T-cell (primary cell): ENCODE measurements at places on chromosomes 3 and 15.
A peak's percentile ranks its signal among the peaks of the same experiment; 100 is the strongest.

DNA sequence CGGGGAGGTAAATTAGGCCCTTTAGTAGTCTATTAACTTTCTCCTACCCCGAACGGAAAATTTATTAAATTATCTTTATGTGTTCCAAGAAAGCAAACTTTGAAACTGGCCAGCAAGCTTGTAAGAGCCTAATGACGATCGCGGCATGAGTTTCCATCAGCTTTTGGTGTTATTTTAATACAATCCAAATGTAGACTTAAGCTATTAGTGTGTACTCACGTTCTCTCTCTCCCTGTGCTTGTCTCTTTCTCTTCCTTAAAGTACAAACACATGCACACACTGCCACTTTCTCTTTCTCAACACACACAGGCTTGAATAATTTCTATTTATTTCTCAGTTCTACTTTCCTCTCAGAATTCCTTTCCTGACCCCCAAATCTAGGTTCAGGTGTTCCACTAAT is 108.8 kb upstream of the MME start:
- no peak for DNase-seq

GRCh38 chr15:92466834-92467233 is 73.2 kb downstream of the ST8SIA2 start:
- no peak for DNase-seq

GRCh38 chr3:10804183-10804648 is 11.8 kb upstream of the SLC6A11 start:
- no peak for DNase-seq

GRCh38 chr3:170419557-170420087 is 954 bp downstream of the CLDN11 start:
- DNase-seq = no peak

DNA sequence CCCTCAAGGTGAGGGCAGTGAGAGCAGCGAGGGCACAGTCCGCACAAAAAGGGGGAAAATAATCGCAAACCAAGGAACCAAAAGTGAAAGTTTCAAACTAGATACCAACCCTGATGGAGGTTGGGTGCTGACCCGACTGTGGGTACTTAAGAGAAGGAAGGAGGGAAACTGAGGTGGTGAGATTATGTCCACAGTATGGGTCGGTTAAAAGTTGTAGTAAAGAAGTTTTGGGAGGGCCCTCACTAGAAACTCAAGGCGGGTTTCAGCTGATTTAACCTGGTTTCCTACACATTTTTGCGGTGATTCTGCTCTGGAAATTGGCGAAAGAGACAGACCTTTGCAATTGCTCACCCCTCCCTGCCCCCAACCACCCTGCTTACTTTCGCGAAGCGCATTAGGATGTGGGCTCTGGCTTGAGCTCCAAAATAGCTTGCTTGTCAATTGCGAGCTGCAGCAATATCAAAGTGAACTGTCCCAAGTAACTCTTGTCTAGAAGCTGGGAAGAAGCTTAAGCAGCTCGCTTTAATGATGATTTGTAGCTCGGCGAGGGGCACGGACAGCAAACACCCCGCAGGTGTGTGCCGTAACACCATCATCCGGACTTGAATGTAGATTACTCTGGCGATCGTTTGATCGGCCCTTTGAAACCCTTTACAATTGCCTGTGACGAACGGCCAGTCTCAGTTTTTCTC is 15.8 kb downstream of the SOX2 start:
- no peak for DNase-seq

- DNase-seq = peak; percentile 44
Measured at GRCh38 chr3:44685128-44685800, 27.2 kb upstream of the ZNF502 start.

GRCh38 chr3:52039426-52039825 is 16.9 kb downstream of the DUSP7 start:
- no peak for DNase-seq

- DNase-seq = no peak
Measured at GRCh38 chr15:75723171-75723846, 10.7 kb upstream of the CSPG4 start.

GRCh38 chr3:130997289-130997688 is 29.3 kb downstream of the ASTE1 start:
- DNase-seq = no peak

GRCh38 chr15:48467801-48468200 is 136.6 kb downstream of the DUT start:
- DNase-seq = no peak

- DNase-seq = no peak
Measured at GRCh38 chr15:56410721-56411120, 45.5 kb downstream of the TEX9 start.

- DNase-seq = no peak
Measured at GRCh38 chr3:77370413-77370812, 330.5 kb downstream of the ROBO2 start.

DNA sequence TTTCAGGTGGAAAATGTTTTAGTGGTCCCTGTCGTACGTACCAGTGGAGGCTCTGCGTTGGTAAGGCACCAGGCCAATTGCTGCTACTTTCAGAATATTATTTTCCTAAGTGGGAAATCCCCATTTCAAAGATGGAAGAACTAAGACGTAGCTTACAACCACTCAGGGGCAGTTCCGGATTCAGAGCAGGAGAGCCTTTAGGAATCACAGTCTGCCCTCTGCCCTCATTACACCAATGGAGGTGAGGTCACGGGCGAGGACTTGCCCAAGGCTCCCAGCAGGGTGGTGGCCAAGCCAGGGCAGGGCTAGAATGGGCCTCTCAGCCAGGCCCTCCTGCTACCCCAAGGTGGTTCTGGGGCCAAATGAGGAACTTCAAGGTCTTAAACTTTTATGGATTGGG is 72.6 kb downstream of the RASGRF1 start:
- no peak for DNase-seq

GRCh38 chr3:101533603-101533968 is 20.6 kb upstream of the SENP7 start:
- no peak for DNase-seq

DNA sequence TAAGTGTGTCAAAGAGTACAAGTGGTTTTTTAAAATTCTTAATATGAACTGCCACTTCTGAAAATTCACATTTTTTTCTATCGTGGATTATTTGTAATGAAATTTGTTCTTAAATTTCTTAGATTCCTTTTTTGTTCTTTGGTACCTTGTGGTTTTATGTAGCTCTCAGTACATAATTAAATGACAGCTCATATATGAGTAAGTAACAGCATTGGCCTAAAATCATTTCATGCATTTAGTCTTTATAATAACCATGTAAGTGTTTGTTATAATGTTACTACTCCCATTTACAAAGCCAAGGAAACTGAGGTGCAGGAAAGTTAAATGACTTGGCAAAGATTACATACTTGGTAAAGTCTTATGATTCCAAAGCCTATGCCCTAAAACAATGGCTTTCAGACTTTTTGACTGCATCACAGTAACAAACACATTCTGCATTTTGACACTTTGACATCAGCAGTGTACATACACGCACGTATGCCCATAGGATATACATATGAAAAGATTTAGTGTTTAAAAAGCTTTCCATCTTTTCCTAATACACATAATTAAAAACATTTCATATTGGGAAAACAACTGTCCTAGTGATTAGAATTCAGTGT is 14.9 kb downstream of the SPRED1 start:
- no peak for DNase-seq

DNA sequence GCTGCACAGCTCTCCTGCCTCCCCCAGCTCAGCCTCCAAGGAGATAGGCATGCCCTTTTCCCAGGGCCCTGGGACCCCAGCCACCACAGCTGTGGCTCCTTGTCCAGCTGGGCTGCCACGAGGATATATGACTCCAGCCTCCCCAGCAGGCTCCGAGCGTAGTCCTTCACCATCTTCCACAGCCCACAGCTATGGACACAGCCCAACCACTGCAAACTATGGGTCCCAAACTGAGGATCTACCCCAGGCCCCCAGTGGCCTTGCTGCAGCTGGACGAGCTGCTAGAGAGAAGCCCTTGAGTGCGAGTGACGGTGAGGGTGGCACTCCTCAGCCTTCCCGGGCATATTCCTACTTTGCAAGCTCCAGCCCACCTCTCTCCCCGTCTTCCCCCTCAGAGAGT is 20.5 kb upstream of the APEH start:
- DNase-seq = no peak

- DNase-seq = no peak
Measured at GRCh38 chr3:142276781-142277180, 51.4 kb upstream of the GK5 start.

DNA sequence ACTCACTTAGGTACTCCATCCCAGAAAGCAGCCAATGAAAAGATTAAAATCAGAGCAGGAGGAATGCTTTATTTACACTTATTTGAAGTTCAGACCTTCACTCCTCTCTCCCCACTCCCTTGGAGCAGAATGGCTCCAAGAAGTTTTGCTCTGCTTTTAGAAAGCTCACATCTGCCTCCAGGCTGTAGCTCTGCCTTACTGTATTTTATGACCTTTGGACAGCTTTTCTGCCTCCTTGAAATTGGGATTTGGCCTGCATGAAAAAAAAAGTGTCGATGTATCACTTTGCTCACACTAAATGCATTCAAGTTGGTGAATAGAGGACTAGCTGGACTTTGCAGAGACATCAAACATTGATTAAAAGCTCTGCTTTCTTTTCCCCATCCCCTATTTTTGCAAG is 95.3 kb downstream of the SLC9A9 start:
- no peak for DNase-seq

DNA sequence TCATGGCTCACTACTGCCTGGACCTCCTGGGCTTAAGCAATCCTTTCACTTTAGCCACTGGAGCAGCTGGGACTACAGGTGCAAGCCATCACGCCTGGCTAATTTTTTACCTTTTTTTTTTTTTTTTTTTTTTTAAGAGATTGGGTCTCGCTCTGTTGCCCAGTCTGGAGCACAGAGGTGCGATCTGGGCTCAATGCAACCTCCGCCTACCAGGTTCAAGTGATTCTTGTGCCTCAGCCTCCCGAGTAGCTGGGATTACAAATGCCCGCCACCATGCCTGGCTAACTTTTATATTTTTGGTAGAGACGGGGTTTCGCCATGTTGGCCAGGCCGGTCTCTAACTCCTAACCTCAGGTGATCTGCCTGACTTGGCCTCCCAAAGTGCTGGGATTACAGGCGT is 50.7 kb upstream of the MELTF start:
- no peak for DNase-seq
